CD4-positive, alpha-beta T cell (primary cell): ENCODE measurements at places on chromosomes 5 and 9.

DNA sequence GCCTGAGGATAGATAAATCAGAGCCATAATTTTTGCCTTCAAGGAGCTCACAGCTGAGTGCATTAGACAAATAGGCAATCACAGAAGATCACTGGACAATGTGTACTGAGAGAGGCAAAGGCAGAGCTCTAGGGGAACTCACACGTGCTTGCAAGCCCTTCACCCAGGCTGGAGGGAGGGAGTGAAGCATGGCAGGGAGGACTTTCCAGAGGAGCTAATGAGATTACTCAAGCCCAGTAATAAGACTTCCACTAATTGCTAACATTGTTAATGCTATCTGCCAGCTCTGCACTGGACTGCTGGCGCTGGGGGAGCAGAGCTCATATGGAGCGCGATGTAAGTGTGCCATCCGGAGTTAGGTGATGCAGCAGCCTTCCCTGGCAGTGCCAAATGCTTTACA lies 408.4 kb downstream of the NTRK2 start:
- no peak for DNase-seq

DNA sequence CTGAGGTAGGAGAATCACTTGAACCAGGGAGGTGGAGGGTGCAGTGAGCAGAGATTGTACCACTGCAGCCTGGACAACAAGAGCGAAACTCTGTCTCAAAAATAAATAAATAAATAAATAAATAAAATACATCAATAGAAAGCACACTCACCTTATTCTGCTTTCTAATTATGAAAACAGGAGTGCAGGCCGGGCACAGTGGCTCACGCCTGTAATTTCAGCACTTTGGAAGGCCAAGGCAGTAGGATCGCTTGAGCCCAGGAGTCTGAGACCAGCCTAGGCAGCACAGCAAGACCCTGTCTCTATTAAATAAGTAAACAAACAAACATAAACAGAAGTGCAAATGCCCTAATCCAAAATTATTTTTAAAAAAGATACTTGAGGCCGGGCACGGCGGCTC lies 2.3 kb downstream of the PWWP2A start:
- DNase-seq, result no peak

- DNase-seq, result no peak
Observed at GRCh38 chr9:137394866-137395665, 27.9 kb downstream of the EXD3 start.

- no peak for DNase-seq
Observed at GRCh38 chr5:36777105-36777757, 99.3 kb upstream of the NIPBL start.

DNA sequence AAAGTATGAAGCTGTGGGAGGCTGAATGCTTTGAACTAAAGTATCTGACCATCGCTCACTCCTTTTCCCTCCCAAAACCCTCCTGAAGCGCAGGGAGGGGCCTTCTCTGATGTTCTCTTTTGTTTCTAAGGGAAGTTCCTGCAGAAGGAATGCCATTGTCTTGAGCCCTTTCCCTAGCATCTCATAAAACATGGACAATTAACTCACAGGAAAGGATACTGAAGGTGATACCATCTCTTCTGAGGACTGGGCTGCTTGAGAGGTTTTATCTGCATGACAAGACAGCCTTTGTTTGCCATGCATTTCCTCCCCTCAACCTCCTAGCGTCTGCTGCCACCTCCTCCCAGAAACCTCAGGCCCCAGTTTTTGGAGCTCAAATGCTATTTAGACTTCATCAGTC lies 4.3 kb upstream of the RMND5B start:
- no peak for DNase-seq

DNA sequence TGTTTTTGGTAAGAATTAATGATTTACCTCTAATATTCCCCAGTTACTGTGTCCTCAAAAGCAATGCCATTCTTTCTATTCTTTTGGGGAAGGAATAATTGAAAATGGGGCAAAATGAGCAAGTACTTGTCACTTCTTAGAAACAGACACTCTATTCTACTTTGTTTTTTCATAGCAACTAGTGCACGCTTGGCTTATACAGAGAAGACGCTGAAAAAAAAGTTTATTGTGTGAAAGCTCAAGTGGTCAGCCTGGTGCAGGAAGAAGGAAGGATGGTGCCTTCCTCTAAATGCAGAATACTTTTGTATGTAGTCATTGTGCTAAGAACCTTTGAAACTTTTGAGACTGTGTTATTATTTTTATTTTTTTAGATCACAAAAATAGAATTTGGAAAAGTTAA lies 29.6 kb downstream of the ANKDD1B start:
- DNase-seq, result no peak

- no peak for DNase-seq
Observed at GRCh38 chr9:112642126-112642525, 75.8 kb downstream of the INIP start.

DNA sequence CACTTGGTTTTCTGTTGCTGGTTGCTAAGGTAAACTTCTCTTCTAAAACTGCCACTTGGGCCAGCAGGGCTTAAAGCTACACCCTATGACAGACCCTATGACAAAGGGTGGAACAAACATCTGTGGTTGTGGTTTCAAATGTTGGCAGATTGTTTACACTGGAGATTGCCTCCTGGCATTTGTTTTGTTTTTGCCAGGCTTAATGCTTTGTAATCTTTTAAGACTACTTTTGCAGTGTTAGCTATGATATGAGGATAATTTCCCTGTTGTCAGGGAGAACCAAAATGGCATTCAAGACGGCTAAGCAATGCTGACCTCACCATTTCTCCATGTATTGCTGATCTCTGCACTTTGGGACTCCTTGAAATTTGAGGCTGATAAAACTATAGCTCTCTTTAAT lies 50.3 kb downstream of the MAMDC2 start:
- no peak for DNase-seq

DNA sequence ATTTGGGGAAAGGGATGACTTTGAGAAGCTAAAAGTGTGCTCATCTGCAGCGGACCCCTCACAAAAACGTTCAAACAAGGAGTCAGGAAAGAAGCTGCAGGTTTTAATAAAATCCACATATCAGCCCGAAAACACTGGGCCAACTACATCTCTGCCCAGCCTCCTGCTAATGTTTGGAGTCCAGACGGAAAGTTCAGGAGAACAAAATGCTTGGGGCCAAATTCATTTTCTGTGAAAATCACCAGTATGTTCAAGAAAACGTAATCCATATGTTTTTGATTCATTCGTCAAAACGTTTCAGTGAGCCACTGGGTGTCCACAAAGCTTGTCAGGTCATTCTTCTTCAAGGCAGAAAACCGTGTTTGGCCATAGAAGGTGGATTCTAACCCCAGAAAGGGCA lies 87.5 kb upstream of the GAS1 start:
- no peak for DNase-seq

- DNase-seq, result no peak
Observed at GRCh38 chr9:78898234-78898633, 601.3 kb downstream of the PSAT1 start.

DNA sequence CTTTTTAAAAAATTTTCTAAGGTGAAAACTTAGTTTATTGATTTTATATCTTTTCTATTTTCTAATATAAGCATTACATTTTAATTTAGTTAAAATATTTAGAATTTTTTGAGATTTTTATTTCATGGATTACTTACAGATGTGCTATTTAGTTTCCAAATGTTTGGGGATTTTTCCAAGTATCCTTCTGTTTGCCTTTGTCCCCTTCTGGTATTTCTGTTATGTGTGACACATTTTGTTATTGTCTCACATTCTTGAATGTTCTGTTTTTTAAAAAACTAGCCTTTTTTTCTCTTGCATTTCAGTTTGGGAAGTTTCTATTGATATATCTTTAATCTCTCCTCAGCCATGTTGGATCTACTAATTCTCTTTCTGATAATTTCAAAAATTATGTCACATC lies 234.9 kb downstream of the FAM170A start:
- DNase-seq, result no peak

DNA sequence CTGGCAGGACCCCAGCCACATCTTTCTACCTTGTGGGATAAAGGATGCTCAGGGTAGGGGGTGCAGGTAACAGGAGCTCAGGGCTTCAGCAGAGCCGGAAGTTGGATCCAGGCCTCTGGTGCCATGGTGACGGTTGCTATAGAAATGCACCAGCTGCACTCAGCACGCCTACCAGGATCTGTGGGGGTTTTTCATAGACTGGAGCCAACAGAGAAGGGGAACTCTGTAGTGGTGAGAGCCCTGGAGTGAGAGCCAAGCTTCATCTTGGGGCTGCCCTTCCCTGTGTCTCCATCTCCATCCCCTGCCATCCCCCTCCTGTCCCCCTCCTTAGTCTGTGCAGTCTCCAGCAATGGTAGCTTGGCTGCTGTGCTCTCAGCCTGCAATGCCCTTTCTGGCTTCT lies 27.5 kb upstream of the BOD1 start:
- no peak for DNase-seq

DNA sequence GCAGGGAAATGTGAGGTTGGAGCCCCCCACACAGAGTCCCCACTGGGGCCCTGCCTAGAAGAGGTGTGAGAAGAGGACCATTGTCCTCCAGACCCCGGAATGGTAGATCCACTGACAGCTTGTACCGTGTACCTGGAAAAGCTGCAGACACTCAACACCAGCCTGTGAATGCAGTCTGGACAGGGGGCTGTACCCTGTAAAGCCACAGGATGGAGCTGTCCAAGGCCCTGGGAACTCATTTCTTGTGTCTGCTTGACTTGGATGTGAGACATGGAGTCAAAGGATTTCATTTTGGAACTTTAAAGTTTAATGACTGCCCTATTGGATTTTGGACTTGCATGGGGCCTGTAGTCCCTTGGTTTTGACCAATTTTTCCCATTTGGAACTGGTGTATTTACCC lies 535.0 kb upstream of the MEF2C start:
- DNase-seq, result no peak

- no peak for DNase-seq
Observed at GRCh38 chr5:150181027-150181426, 8.8 kb upstream of the SLC6A7 start.

GRCh38 chr9:4933861-4934260 lies 51.2 kb upstream of the JAK2 start:
- DNase-seq, result no peak

DNA sequence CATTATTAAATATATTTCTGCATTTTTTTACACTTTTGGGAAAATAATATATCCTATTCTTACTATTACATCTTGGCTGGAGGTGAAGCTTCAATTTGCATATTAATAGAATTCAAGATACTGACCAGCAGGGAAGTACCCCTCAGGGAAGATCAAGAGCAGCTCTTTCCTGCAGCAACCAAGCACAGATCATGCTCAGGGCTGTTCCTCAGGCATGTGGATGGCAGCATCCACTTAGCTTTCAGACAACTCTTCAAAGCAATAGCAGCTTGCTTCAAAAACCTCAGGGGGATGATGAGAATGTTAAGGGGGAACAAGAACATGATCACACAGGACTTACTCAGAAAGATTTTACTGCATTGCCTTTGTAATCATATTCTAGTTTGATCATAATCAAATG lies 731.8 kb downstream of the SEMA5A start:
- no peak for DNase-seq

- DNase-seq, result no peak
Observed at GRCh38 chr5:10946050-10946449, 185.0 kb upstream of the DAP start.

- no peak for DNase-seq
Observed at GRCh38 chr5:90184764-90185163, 224.8 kb downstream of the CETN3 start.

DNA sequence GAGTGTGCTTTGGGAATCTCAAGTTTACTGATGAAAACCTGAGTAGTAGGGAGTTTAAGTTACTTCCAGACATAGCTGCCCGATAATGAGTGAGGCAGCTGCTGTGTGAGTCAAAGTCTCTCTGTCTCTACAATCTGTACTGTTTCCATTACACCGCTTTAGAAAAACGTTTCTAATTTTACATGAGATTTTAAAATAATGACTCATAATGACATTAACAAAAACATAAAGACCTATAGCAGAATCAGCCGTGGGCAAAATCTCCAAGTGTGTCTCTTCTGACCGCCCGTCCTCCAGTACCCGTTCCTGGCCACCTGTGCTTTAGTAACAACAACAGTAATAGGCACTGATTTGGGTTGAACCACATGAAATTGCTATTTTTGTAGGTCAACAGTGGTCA lies 69.6 kb upstream of the PRRC1 start:
- DNase-seq, result no peak

DNA sequence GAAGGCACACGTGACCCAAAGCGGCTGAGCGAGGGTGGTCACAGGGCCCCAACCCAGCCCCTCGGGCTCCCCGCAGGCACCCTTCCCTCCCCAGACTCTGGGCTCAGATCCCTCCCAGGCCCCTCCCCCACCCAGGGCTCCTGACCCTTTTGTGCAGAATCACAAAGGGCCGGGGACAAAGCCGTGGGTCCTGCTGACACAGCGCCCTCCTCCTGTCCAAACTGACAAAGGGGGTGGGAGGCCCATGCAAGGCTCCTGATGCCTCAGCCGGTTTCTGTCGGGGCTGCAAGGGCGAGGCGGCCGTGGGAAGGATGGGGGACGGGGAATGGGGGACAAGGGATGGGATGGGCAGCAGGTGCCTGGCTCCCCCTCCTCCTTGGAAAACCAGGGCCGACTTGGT lies 43.5 kb upstream of the UBAC1 start:
- no peak for DNase-seq

DNA sequence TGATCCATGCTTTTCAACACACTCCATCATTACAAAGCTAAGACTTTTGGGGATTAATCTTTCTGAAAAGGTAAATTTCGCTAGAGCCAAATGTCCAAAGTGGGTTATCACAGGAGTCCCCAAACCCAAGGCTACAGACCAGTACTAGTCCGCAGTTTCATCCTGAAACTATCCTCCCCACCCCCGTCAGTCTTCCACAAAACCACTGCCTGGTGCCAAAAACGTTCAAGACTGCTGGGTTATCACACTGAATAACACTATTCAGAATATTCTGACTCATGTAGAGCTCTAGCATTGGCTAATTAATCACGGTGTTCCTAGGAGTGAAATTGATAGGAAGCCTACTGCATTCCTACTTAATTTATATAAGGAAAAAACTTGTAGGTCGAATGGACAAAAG lies 24.7 kb downstream of the ERP44 start:
- no peak for DNase-seq

GRCh38 chr5:169695025-169695625 lies 58.0 kb downstream of the DOCK2 start:
- no peak for DNase-seq

DNA sequence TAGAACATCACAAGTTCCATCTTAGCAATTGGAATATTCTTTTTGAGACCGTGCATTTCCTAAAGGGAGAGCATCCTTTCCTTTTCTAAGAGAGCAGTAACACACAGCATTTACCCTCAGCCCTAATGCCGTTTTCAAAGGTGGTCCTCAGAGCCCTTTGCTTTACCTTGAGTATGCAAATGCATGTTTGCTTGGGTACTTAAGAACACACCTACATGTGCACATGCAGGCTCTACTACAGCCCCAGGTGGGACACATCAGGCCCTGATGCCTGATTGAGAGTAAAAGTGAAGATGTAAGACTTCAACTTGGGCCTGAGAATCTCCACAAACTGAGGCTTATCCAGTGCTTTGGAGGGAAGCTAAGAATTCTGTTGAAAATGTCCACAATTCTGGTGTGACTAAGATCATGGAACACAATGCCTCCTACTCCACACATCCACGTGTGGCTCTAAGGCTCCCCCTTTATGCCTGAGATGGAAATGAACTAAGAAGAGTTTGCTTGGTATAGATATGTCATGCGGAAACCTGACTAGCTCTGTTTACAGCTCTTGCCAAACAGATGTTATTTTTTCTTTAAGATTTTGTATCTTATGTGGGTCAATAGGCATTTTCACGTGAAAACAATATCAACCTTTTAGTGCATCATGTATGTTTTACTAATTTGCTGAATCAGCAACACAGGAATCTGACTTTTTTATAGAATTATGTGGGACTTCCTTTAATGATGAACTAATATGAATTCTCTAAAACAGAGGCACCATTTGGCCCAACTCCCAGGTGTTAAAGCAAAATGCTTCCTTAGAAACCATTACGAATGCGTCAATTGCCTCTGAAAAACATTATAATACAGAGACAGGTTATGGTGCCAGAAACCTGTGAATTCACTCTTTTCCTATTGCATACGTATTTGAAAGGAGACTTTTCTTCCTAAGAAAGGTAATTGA lies 48.9 kb upstream of the SLC2A8 start:
- no peak for DNase-seq
